Stimulated activated CD8-positive, alpha-beta memory T cell treated with anti-CD3 and anti-CD28 coated beads, Interleukin-15, amount 100 ng/mL, for 48 hours (primary cell): ENCODE measurements at places on chromosomes 5 and 9.

- no peak for DNase-seq
These were observed 34.6 kb downstream of the C5orf15 start for GRCh38 chr5:133933670-133934295.

DNA sequence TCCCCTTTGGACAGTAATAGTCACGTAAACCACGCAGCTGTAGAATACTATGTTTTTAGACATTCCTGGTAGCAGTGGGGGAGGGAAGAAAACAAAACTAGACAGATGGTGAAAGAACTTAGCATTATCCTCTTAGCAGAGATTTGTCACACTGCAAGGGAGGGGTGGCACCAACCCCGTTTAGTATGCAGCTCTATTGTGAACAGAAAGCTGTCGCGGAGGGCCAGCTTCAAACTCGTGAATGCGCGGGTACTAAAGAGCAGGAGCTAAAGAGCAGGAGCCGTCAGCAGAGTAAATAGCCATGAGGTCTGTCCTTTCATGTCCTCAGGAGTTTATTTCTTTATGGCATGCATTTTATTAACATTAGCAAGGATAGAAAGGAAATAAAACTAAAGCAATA lies 141.9 kb upstream of the SLC12A2 start:
- DNase-seq: no peak

DNA sequence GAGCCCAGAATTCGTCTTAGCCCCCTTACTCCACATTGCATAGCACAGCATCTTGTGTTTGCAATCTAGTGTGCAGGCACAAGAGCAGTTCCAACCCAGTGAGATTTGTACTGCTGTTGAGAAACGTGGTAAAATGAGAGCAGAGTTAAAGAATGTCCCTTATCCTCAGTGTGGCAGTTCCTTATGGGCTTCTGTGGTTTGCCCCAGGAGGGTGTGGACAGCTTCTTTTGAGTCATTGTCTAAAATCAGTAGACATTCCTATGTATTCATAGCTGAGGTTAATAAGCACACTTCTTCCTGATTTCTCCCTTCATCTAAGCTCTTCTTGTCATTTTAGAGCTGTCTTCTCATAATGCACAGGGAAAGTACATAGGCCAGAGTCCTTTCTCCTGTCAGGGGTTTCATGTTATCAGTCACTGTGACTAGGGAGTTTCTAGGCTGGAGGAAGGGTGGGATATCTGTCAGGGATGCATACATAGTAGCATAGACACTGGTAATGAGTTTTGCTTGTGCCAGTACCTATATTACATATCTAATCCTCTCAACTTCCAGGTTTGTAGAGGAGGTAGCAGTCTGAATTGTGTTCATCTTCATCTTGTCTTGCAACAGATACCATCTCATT lies 2.0 kb upstream of the CAVIN4 start:
- no peak for DNase-seq

DNA sequence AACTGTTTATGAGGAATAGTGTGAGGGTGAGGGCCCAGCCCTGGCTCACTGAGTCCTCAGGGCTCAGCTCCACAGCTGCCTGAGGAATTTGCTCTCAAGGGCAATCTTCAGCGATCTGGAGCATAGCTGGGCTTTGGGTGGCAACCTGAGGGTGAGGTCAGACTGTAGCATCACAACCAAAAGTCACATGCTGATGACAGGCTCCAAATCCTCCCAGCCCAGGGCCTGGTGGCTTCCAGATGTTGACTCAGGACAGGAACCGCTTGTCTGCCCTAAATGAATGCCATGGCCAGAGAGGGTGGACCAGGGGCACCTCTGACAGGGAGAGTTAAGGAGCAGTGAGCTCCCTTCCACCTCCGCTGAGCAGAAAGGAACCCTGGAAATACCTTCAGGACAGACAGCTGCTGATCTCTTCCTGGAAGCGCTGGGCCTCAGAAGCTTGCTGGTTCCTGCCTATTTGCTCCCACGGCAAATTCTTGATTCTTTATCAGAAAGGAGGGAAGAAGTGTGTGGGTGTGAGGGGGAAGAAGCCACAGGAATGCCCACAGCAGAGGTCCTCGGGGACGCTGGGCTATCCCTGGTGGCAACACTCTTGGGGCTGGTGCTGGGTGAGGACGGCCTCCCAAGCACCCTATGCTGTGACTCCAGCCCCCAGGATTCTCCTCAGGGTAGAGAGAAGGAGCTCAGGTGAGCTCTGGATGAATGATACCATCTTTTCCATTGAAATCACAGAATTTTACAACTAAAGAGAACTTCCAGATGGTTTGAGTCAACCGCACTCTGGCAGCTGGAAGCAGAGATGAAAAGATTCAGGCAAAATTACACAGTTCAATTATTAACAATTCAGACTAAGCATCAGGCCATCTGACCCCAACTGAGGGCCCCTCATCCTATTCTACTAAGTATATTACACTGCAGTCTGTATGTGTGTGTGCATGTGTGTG lies 13.8 kb upstream of the CTSL start:
- DNase-seq: no peak

DNA sequence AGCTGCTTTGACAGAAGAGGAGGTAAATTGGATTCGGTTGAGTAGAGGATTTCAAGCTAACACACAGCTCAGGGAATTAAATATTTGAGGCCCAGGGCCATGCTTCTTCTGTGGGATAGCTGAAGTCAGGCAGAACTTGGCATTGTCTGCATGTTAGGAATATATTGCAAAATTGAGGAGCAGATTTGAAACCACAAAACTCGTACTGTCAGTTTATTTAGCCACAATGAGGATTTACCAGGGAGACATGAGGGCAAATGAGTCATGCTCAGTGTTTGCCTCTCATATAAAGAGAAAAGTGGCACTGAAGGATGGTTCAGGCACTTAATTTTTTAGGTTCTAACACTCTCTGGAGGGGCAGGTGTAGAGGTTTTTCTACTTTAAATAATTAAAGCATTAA lies 83.0 kb upstream of the PRLR start:
- no peak for DNase-seq

GRCh38 chr9:8858596-8859161 lies 1059.1 kb upstream of the DMAC1 start:
- no peak for DNase-seq

DNA sequence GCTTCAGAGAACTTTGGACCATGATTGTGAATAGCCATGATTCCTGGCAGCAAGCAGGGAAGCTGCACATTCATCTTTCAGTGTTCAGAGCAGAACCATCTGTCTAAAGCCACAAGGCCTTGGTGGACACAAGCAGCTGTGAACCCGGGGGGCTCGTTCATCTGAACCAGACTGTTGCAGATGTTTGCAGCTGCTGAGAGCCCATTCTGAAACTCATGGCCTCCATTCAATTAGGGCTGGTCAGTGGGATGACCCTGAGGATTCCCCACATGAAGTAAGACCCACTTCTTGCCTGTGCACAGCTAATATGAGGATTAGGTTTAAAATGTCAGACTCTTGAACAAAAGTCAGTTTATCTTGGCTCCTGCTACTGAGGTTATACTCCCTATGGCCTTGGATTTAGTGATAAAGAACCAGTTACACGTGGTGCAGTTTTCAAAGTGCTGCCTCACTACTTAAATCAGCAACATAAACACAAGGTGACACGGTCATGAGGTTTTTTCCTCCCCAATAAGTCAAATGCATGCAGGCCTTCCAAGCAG lies 109.8 kb upstream of the IFNK start:
- no peak for DNase-seq

DNA sequence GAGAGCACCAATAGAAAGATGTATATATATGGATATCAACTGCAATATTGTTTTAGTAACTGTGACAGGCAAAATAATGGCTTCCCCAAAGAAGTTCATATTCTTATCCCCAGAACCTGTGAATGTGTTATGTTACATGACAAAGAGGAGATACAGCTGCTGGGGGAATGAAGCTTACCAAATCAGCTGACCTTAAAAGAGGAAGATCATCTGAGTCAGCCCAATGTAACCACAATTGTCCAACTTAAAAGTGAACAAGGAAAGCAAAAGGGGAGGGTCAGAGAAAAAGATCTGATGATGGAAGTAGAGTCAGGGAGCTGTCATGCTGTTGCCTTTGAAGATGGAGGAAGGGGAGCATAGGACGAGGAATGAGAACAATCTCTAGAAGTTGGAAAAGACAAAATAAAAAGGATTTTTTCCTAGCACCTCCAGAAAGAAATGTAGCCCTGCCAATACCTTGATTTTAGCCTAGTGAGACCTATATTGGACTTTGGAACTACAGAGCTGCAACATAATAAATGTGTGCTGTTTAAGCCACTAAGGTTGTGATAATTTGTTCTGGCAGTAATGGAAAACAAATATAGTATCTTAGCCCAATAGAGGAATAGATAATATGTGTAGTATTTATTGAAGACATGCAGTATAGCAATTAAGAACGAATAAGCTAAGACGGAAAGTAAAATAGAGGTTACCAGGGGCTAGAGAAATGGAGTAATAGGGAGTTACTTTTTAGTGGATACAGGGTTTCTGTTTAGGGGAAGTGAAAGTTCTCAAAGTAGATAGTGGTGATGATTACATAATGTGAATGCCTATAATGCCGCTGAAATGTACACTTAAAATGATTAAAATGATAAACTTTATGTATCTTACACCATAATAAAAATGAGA lies 115.9 kb downstream of the PIK3R1 start:
- DNase-seq: no peak

DNA sequence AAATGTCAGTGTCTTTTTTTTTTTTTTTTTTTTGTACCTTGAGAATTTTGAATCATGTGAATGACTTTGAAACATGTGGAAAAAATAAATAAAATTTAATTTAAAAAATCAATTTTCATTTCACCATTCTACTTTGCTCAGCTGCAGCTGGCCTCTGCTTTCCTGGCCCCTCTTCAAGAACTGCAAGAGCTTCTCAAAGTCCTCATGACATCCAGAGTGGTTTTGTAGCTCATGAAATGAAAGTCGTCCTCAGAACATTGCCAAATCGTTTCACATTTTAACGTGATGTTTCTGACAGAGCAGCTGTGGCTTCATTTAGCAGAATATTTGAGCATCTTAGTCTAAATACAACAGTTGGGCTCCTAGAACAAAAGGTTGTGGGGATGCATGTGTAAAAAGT lies 47.9 kb upstream of the TMEM215 start:
- no peak for DNase-seq

DNA sequence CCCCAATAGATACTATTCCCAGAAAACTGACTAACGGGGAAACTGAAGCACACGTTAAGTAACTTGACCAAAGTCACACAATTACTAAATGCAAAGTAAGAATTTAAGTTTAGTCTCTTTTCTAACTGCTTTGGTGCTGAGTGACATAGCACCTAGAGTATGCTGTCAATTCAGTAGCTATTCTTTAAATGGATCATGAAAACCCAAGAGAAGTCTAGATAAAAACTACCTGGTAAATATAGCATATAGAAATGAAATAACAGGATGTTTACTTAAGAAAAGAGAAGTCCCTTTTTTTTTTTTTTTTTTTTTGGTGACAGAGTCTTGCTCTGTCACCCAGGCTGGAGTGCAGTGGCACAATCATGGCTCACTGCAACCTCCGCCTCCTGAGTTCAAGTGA lies 129.2 kb downstream of the PDE4D start:
- DNase-seq: no peak

DNA sequence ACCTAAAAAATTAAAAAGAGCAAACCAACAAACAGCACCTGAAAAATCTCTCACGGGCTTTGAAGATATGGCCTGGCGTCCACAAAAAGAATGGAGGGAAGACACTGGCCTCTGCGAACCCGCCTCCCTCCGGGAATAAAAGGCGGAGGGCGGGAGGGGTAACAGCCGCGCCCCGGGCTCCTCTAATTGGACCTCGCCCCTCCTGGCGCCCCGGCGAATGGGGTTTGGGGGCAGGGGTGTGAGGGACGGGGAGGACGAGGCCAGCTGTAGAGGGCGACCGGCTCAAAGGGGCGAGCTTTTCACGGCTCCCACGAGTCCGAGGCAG lies 753 bp downstream of the FANCC start:
- peak; percentile 47 for DNase-seq

DNA sequence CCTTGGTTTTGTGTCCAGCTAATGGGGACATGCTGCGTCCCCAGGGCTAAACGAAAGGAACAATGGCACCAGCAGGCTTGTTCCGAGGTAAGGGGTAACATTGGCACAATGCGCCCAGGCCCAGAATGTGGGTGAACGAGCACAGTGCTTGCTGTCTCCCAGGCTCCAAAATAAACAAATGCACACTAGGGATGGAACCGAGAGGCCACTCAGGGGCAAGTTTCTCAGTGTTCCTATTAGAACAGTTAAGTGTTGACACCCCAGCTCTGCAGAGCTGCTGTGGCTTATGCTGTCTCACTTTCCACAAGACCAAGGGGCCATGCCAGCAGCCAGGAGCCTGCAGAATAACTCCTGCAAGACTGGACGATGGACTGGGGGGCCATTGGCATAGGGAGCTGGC lies 492.4 kb downstream of the GADD45G start:
- no peak for DNase-seq

- DNase-seq: no peak
These were observed 20.3 kb upstream of the TTC33 start for GRCh38 chr5:40775846-40776657.

DNA sequence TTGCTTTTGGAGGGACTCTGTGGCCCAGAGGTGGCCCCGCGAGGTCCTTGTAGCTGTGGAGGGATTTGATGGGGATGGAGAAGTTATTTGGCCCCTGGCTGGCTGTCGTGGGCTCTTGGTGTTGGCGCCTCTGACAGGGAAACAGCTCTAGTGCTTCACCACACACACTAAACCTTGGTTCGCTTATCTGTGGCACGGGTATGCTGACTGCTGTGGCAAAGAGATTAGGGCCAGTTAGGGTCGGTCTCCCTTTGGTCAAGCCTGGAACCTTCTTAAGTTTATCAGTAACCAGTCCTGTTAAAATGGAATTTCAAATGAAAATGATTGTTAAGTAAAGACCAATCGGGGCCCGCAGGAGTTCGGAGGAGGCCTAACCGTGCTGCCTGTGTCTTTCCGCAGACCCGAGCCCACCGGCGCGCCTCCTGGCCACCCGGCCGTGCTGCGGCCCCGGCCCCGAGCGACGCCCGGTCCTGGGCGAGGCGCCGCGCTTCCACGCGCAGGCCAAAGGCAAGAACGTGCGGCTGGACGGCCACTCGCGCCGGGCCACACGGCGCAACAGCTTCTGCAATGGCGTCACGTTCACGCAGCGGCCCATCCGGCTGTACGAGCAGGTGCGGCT lies 28.4 kb downstream of the NEURL1B start:
- no peak for DNase-seq

- no peak for DNase-seq
These were observed 1.2 kb downstream of the GLRX start for GRCh38 chr5:95821110-95822021.

GRCh38 chr5:71782771-71783770 lies 64.0 kb downstream of the CARTPT start:
- peak; percentile 32 for DNase-seq
